ENCODE measurements at places on chromosomes 2 and 18.

DNA sequence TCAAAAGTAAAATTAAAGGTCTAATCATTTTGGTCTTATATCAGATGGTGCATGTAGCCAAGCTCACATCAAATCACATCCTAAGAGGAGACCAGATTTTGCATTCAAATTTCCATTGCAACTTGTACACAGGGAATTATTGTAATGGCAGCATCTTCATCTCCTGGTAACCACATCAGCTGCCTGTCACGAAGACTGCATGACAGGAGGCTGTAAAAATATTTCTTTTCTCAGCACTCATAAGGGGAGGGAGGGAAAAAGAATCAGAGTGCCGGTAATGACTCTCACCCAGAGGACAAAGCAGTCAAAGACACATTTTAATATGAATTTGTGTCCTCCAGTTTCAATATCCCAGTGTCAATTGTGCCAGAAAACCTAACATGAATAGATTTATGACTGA lies 216.7 kb downstream of the TMEM163 start:
- no peak for DNase-seq
- H3K4me3 ChIP-seq: no peak overlapping the region
- no peak overlapping the region for H3K27ac ChIP-seq
- no peaks in the 10 kb centered on the region for H3K4me1 ChIP-seq

GRCh38 chr2:219045937-219046550 lies 4.7 kb upstream of the CFAP65 start:
- H3K36me3 ChIP-seq: no peaks in the 10 kb centered on the region
- no peak overlapping the region for H3K27ac ChIP-seq
- no peak overlapping the region for H3K4me3 ChIP-seq
- peaks cover 43% of the 10 kb centered on the region for H3K27me3 ChIP-seq

- no peak for DNase-seq
- H3K27me3 ChIP-seq: peaks cover 56% of the 10 kb centered on the region
- peak within 1 kb of the TSS; percentile 60 for H3K27ac ChIP-seq
- no peaks in the 10 kb centered on the region for H3K36me3 ChIP-seq
- H3K4me1 ChIP-seq: peaks cover 17% of the 10 kb centered on the region
These were observed at the start of gene GBX2 for GRCh38 chr2:236168110-236169080. GBX2 (minus strand) TSS chr2:236168386; CDS start chr2:236167971, 415 bp downstream.

- peaks cover 3% of the 10 kb centered on the region for H3K27me3 ChIP-seq
- H3K27ac ChIP-seq: no peak overlapping the region
- DNase-seq: no peak
- H3K36me3 ChIP-seq: no peaks in the 10 kb centered on the region
These were observed 184.0 kb downstream of the PDE11A start for GRCh38 chr2:177888581-177888980.

DNA sequence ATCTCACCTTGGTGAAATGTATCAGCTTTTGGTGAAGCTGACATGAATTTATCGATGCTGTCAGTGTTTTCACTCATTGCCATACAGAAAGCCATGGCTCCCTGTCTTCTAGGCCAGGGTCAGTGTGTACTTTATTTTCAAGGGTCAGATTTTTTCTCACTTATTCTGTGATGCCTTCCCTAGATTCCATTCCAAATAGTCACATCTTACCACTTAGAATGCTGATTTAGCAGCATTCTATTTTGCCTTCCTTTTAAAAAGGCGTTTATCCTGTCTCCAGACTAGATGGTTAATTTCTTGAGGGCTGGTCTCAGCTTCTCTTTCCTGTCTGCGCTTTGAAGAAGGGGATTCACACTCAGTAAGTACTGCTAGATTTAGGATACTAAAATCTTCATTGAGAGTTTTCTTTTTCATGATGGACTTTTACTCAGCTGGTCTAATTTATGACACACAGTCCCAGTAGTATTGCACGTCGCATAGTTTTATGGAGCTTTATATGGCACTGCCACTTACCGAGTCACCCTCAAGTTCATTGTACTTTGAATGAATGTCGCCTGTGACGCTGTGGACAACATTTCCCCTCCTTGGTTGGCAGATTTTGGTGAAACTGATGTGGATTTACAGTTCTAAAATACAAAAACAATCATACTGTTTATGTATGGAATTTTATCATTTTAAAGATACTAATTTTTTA lies 194.0 kb downstream of the ZNF407 start:
- DNase-seq: no peak
- no peak overlapping the region for H3K27ac ChIP-seq
- H3K27me3 ChIP-seq: no peaks in the 10 kb centered on the region
- no peak overlapping the region for H3K4me3 ChIP-seq
- H3K4me1 ChIP-seq: peaks cover 1% of the 10 kb centered on the region

DNA sequence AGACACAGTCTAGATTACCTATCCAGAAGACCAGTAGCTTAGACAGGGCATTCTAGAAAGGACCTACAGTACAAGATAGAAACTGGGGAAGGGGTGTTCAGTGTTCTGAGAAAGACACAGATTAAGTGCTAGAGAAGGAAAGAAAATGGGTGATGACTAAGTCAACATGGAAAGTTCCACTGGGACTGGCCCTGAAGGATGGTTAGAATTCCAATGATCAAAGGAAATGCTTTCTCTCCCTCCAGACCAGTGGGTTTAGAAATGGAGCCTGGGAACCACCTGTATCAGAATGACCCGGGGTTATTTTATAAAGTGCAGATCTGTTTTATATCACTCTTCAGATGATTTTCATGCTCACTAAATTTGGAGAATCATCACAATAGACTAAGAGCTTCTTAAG lies 5.8 kb upstream of the COLEC12 start:
- H3K27me3 ChIP-seq: peaks cover 6% of the 10 kb centered on the region
- no peaks in the 10 kb centered on the region for H3K36me3 ChIP-seq
- no peak overlapping the region for H3K27ac ChIP-seq
- no peak overlapping the region for H3K4me3 ChIP-seq
- peaks cover 1% of the 10 kb centered on the region for H3K4me1 ChIP-seq

- no peaks in the 10 kb centered on the region for H3K4me1 ChIP-seq
- H3K36me3 ChIP-seq: no peaks in the 10 kb centered on the region
- no peak overlapping the region for H3K27ac ChIP-seq
- no peaks in the 10 kb centered on the region for H3K27me3 ChIP-seq
These were observed 108.0 kb downstream of the SLC8A1 start for GRCh38 chr2:40343902-40344301.

DNA sequence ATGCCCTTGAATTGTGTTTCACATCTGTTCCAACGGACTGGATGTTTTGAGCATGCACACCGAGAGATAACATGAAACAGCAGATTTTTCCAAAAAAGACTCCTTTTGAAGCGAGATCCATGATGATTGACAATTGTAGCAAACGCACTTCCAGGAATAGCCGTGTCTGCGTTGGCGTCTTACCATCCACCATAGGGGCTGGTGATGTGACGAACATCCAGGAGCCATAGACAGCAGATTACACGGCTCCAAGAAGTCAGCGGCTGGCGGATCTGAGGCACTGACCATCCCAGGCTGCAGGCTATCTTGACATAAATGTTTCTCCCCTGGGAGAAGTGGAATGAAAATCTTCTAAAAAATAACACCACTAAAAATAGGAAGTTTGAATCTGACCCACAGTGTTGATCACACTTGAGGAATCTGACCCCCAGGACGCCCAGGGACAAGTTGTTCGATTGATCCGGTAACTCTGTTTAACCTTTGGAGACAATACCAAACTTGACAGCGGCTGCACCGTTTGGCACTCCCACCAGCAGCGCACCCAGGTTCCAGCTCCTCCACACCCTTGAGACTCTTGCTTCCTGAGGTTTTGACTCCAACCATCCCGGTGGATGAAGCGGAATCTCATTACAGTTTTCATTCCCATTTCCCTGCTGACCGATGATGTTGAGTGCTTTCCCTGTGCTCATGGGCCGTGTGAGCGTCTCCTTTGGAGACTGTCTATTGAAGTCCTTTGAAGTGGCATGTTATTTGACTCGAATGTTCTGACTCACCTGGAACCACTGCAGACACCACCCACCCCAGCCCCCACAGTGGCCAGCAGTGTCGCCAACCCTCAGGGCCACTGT lies 140.0 kb upstream of the GPC1 start:
- peaks cover 2% of the 10 kb centered on the region for H3K27me3 ChIP-seq
- no peak overlapping the region for H3K27ac ChIP-seq
- no peaks in the 10 kb centered on the region for H3K4me1 ChIP-seq
- no peak overlapping the region for H3K4me3 ChIP-seq
